Astrocyte of the hippocampus (primary cell): ENCODE measurements at places on chromosomes 12 and 14.

DNA sequence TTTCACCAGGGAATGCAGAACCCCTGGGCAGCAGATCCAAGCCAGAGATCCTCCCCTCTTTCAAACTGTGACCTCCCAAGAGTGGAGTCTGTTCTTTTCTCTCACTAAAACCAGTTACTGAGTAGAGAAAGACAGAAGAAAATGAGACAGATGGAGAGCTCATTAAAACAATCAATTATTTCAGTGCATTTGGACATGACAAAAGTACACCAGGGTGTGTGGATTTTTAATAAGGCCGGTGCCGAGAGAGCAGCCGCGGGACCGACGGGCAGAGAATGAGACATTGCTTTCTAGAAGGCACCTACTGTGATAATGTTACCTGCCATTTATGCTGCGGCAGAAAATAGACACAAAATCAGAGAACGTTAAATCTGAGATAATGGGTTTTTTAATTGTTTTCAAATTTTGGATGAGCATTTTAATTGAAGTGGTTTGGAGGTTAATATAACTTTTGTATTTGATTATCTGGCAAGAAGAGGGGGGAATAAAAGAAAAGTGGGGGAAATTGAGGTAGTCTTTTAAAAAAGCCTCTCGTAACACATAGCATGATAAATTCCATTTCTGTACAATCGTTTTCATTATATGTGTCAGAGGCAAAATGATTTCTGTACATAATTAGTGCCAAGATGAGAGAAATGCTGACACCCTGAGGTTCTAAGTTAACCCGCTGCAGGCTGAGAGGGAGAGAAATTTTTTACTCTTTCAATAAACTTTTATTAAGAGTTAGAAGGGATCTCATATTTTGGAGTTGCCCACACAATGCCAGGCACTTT, 70.8 kb downstream of the HSPB8 start:
- DNase-seq = no peak

- DNase-seq = no peak
Measured at GRCh38 chr12:113456761-113457160, 14.9 kb downstream of the LHX5 start.

DNA sequence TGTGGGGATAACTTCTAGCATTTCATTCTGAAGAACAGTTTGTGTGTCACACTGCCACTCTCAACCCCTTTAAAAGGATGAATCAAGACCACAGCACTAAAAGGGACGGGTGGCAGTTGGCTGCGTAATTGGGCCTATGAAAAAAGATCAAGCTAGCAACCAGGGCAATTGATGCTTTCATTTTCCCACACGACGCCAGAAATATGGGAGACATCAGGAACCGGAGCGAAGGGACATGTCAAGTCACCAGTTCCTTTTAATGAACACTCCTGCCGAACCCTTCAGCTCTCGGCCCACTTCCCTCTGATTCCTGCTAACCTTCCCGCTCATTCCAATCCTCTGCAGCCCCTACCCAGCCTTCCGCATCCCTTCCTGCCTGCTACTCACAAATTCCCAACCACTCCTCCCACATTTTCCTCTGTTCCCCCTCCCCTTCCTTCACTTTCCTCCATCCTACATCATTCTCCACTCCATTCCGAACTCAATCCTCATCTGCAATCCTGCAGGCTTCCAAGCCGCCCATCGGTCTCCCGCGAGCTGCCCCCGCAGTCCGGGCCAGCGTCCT, 753 bp downstream of the CSRNP2 start:
- DNase-seq = peak; percentile 68

DNA sequence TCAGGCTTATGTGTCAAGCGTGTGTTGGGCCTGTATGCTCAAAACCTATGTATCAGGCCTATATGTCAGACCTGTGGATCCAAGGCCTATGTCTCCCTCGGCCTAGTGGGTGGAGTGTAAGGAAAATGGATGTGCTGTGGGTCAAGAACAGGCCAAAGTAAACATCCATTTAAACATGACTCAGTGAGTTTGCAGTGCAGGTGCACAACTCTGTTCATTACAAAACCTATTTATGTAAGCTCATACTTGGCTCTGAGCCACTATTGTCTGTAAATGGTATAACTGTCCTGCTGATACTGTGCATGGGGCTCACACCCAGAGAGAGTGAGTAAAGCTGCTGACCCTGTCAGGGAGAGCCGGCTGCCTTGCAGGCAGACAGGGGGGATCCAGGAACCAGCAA, 249.7 kb upstream of the AVPR1A start:
- DNase-seq = peak; percentile 13

DNA sequence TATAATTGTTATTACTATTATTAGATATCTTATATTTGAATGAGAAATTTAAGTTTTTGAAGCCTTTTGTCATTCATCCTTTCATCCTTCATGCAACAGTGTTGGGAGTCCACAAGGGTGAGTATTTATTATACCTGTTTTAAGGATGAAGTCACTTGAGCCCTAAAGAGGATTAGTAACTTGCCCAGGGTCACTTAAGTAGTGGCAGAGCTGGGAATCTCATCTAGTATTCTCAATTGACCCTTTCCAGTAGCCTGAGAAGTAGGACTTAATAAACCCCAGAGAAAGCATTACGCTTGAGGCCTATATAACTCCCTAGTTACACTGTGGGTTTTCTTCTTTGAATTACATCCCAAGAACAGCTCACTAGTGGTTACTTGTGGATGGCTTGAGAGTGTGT, 119.8 kb downstream of the SRGAP1 start:
- DNase-seq = no peak

- no peak for DNase-seq
Measured at GRCh38 chr12:58925751-58926150, 5.4 kb upstream of the LRIG3 start.

DNA sequence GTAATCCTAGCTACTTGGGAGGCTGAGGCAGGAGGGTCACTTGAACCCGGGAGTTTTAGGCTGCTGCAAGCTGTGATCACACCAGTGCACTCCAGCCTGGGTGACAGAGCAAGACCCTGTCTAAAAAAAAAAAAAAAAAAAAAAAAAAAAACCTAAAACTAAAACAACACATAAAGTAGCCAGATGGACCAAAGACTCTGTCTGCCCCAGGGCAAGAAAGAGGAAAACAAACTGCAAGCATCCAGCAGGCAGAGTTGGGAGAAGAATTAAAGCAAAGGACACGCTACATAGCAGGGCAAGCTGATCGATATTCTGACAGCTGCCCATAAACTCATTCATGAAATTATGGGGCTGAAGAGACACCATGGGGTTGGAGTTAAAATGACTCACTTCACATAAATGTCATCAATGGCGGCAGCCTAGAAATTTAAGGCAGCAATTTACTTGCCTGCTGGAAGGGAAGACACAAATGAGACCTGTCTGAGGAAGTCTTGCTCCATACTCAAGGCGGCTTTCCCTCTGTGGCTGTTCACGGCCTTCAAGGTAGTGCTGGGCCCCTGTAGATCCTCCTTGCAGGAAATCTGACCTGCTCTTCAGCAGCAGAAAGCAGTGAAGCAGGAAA, 259.1 kb upstream of the FKBP4 start:
- DNase-seq = peak; percentile 7

GRCh38 chr12:67270622-67271021, 1.5 kb downstream of the CAND1 start:
- no peak for DNase-seq

DNA sequence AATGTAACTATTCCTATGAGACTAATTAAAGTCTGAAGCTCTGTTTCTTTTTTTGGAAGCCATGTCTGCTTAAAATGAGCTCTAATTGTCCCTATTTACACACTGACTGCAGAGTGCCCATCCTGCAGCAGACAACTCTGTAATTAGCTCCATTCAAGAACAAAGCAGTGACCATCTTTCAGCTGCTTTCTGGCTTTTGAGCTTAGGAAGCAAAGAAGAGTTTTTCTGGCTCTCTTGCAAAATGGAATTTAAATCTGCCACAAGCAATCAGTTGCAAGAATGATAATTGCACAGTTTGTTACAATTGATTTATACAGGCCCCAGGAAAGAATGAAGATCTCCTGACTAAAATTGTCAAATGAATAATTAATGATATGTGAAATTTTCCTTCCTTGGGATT, 83.4 kb downstream of the GAS2L3 start:
- no peak for DNase-seq

GRCh38 chr14:56121816-56122215, 3.6 kb downstream of the PELI2 start:
- DNase-seq = no peak

GRCh38 chr12:82740-83139, 16.2 kb downstream of the IQSEC3 start:
- DNase-seq = no peak

DNA sequence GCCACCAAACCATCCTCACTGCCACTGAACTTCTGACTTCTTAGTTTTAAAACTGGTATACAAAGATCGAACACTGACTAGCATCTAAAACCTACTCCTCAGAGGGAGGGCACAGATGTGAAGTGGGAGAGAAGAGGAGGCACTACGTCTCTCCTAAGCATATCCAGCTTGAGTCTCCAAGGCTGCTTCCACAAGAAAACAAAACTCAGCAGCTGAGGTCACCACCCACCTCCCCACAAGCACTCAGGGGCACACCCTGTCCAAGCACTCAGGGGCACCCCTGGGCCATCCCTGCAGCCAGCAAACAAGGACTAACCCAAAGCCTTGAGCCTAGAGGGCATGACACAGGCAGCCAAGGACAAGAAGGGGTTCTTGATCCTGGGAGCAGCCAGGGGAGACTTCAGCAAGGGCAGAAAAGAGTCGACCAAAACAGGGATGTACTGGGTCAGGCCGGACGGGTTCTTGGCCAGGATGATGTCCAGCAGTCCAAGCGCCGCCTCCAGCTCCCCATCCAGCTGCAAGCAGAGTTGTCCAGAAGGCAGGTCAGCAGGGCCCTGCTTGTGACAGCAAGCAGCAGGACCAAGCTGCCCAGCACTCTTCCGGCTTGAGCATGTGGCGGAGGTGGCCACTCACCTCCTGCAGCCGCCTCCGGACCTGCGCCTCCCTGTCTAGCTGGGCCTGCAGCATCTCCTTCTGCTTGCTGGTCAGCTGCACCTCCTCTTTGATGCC, 34.8 kb downstream of the GCN1 start:
- no peak for DNase-seq

- DNase-seq = no peak
Measured at GRCh38 chr14:36478782-36479181, 41.2 kb downstream of the NKX2-1 start.

GRCh38 chr12:120242971-120243699, 22.4 kb downstream of the PXN start:
- DNase-seq = no peak

DNA sequence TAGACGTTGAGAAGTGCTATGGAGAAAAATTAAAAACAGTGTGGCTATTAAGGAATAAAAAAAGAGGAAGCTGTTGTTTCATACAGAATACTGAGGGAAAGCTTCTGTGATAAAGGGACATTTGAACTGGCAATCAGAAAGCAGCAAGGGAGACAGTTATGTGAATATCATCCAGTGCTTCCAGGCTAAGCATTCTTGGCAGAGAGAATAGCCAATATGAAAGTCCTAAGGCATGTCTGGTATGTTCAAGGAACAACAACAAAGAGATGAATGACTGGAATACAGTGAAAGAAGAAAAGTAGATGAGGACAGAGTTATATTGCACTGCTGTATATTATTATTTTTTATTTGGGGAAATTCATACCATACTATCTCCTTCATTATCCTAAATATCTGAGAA, 23.9 kb downstream of the SCAF11 start:
- peak; percentile 83 for DNase-seq

DNA sequence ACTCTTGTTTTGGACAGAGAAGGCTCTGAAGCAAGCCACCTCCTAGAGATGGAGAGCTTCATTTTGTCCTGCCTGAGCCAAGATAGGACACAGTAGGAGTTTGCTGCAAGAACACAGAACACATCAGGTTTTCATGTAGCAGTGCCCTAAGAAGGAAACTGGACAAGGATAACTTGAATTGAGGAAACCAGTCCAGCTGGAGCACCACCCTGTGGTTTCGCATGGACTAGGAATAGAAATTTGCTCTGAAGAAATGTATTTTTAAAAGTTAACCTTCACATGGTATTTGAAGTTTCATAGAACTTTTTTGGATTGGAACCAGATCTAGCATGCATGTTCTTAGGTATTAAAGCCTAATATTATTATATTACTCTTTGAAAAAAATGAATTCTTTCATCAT, 68.8 kb downstream of the RERG start:
- peak; percentile 27 for DNase-seq

GRCh38 chr12:124780752-124781685, 82.6 kb downstream of the SCARB1 start:
- DNase-seq = no peak

DNA sequence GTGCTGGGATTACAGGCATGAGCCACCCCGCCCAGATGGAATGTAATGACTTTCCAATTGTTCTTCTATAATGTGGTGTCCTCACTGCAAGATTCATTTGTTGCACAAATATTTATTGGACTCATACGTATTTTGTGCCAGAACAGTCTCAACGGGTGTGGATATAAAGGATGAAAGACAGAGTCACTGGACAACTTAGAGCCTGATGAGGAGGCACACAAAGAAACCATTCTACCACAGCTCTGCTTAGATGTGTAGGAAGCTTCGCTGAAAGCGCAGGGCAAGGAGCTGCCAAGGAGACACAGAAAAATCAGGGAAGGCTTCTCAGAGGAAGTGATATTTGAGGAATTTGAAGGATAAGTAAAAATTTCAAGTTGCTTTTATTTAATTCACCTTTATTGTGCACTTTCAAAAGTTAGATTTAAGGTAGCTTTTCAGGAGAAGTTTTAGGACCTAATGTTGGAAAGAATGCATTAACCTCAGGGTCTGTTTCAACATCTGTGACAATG, 41.6 kb upstream of the STON2 start:
- DNase-seq = no peak

DNA sequence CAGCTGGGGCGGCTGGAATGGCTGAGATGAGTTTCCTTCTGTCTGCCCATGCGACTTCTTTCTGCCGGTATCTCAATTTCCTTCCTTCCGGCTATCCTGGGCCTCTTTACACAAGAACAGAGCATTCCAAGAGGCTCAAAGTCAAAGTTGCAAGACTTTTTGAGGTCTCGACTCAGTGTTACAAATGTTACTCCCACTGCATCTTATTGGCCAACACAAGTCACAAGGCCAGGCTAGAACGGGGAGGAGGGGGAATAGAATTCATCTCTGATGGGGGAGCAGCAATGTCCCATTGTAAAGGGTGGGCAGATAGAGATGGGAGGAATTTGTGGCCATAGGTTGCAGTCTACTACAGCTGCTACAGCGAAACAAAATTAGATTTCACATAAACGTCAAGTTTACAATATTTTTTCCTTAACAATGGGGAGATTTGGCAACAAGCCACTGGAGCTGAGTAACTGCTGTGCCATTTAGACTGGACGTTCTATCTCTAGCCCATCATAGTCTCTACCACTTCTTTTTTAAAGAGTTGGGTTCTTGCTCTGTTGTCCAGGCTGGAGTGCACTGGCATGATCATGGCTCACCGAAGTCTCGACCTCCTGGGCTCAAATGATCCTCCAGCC, 9.5 kb upstream of the NYNRIN start:
- DNase-seq = peak; percentile 26

- DNase-seq = peak; percentile 88
Measured at GRCh38 chr12:53052419-53053217, 2.8 kb downstream of the TNS2 start.

- DNase-seq = peak; percentile 80
Measured at GRCh38 chr12:11581179-11581755, 68.2 kb upstream of the ETV6 start.

GRCh38 chr12:106291342-106291741, 11.2 kb upstream of the TCP11L2 start:
- no peak for DNase-seq
